LNCaP clone FGC (cell line): ENCODE measurements at places on chromosomes 4 and X.
A peak's percentile ranks its signal among the peaks of the same experiment; 100 is the strongest.

DNA sequence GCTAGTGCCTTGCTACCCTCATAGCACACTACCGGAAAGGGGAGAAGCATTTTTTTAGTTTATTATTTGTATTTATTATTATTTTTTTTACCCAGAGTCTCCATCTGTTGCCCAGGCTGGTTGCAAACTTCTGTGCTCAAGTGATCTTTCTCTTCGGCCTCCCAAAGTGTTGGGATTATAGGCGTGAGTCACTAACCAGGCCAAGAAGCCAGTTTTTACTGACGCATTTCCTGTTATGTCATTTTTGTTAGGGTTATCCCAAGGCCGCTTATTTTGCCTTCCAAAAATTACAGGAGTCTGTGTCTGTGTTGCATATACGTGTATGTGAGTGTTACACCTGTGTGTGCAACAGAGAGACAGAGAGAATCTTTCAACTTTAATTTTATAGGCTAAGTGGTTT is 404.5 kb downstream of the GBA3 start:
- DNase-seq, result no peak

- no peak for DNase-seq
These were observed 69.2 kb downstream of the SRPX start for GRCh38 chrX:38151441-38151840.

DNA sequence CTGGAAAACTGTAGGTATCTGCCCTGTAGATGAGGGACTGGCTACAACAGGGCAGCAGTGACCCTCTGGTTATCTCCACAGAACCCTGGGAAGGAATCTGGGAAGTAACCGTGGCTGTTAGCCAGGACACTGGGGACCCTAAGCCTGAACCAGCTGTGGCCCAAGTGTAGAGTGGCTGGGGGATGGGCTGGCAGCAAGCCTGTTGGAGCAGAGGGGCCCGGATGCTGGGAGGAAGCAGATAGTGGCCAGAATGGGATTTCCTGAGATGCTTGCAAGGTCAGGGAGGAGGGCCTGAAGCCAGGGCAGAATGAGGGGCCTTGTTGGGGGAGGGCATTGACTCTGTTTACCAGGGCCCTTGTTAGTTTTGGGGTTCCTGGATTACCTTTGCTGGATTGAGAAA is 161.0 kb upstream of the EOLA2 start:
- no peak for DNase-seq

DNA sequence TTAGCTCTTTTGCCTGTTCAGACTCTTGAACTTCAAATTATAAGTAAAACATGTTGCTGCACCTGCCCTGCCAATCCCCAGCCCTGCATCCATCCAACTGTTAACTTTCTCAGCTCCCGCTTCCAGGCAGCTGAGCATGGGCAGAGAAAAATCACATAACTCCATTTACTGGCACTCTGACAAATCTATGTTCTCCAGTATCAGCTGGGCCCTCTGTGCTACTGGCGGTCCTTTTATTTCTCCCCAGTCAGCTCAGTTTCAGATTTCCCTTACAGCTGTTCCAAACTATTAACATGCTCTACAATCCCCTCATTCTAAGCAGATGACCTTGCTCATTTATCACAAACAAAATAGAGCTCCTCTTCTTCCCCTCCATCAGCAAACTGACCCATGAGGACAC is 240.4 kb upstream of the TET2 start:
- DNase-seq, result no peak

DNA sequence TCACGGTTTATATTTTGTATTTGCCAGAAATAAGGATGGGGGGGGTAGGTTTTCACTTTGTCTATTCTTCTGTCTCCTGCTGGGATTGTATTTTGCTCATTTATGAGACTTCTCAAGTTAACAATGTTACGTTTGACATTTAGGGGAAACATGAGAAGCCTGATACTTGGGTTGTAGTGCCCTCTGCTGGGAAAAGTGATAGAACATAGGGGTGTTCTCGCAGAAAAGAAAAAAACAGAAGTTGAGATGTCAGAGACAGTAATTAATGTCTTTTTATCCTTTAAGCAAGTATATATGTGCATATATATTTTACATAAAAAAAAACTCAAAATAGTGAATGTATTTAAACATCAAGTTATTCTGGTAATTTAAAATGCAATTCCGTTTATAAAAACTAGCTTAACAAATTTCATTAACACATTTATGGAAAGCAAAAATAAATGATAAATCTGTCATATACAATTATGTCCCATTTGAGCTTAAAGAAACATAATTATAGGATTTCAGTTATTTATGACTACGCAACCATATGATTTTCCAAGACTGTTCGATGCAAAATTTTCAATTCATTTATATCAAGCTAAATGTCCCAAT is 46.0 kb upstream of the TMPRSS11F start:
- peak; percentile 34 for DNase-seq

DNA sequence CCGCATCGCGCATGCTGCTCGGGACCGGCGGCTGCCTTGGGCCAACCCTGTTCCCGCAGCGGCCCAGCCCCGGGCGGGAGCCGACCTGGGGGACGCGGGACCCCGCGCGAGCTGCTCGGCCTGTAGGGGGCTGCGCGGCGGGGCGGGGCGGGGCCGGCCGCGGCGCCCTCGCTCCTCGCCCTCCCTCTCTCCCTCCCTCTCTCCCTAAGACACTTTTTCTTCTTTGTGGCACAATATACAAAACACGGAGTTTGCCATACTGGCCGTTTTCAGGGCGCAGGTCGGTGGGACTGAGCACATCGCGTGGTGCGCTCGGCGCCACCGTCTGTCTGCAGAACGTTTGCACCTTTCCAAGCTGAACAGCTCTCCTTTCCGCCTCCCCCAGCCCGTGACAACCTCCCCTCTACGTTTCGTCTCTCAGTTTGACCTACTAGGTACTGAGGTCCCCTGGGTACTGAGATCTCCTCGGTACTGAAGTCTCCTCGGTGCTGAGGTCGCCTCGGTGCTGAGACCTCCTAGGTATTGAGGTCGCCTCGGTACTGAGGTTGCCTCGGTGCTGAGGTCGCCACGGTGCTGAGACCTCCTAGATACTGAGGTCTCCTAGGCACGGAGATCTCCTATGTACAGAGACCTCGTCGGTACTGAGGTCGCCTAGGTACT is 261.1 kb upstream of the PLCXD1 start:
- no peak for DNase-seq

GRCh38 chr4:134906404-134907023 is 704.9 kb upstream of the PABPC4L start:
- peak; percentile 7 for DNase-seq

DNA sequence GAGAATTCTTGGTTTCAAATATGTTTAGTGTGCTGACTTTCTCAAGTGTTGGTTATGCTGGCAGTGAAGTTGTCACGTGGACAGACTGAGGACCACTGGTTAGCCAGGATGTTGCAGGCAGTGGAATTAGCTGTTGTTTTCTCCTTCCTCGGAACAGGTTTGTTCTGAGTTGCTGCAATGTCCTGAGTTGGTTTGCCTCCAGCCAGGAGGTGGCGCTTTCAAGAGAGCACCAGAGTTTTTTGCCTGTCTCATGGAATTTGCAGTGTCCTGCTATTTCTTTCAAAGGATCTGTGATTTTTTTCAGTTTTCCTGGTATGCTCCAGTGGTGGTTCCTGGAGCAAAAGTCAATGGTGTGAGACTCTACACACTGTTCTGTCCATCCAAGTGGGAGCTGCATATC is 158.1 kb upstream of the CXorf66 start:
- no peak for DNase-seq

DNA sequence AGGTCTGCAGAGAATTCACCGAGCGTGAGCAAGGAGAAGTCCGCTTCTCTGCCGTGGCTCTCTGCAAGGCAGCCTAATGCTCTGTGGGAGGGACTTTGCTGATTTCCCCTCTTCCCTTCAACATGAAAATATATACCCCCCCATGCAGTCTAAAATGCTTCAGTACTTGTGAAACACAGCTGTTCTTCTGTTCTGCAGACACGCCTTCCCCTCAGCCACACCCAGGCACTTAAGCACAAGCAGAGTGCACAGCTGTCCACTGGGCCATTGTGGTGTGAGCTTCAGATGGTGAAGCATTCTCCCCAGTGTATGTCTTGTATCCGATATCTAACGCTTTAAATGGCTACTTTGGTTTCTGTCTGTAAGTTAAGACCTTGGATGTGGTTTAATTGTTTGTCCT is 11.3 kb downstream of the UCHL1 start:
- DNase-seq, result no peak

GRCh38 chrX:96182366-96182765 is 502.3 kb upstream of the DIAPH2 start:
- peak; percentile 19 for DNase-seq

DNA sequence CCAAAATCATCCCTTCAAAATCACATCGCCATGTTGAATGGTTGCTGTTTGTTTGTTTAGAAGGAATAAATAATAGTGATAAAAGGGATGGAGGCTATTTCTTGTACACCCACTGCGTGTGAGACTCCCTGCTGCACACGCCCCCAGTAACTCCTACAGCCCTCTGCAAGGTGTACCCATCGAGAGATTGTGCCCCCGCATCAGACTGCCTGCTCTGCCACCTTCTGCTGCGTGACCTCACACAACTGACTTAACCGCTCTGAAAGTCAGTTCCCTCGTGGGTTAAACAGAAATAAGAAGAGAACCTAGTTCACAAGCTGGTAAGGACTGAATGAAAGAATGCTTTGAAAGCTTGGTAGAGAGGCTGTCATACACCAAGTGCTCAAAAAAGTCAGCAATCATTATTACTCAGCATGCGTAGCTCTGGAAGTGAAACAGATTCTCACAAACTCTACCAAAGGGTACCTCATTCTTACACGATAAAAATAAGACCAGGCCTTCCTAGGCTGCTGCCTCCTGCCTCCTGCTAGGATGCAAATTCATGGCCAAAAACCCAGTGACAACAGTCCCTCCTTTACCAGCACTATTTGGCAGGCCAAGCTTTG is 147.1 kb downstream of the CPEB2 start:
- no peak for DNase-seq

- no peak for DNase-seq
These were observed 3.9 kb downstream of the TMEM33 start for GRCh38 chr4:41939016-41939626.

DNA sequence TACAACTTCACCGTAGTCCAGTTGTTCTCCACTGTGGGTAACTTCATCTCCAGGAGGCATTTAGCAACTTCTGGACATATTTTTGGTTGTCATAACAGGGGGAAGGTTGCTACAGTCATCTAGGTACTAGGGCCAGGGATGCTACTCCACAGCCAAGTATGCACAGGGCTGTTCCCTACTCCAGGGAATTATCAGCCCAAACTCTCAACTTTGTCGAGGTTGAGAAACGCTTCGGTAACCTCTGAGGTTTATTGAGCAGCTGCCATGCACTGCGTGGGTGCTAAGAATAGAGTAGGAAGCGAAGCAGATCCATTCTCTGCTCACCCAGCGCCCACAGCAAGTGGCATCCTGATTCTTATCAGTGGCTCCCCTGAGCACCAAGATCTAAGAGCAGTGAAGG is 8.2 kb downstream of the FGFBP1 start:
- DNase-seq, result no peak

DNA sequence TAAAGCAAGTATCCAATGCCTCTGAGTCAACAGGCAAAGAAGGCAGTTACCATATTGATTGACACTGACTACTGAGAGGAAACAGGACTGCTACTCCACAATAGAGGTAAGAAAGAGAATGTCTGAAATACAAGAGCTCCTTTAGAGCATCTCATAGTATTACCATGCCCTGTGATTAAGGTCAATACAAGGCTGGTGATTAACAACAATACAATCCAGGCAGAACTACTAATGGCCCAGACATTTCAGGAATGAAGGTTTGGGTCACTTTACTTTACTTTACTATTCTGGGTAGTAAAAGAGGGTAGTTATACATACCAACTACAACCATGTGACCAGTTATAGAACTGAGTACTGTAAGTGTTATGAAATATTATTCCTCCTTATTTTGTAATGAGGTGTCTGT is 44.5 kb downstream of the BRWD3 start:
- no peak for DNase-seq

DNA sequence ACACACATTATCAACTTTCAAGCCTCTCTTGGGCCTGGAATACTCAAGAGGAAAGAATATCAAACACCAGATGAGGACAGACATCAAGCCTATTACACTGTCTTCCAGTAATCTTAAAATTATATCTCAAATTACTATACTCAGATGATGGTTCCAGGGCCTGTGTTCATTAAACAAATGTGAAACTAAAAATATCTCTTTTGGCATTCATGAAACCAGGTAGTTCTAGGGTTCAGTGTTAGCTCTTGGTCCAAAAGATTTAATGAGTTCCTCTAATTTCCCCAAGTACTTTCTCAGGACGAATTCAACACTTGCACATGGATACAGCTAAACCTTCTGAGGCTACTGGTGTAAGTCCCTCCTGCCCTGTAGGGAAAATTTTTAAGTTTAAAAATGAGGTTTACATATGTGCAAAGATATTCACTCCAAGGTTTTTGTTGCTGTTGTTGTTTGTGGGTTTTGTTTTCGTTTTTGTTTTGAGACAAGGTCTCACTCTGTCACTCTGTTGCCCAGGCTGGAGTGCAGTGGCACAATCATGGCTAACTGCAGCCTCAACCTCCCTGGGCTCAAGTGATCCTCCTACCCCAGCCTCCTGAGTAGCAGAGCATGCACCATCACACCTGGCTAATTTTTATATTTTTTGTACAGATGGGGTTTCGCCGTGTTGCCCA is 79.4 kb downstream of the USP46 start:
- no peak for DNase-seq

GRCh38 chr4:41418444-41418843 is 119.5 kb upstream of the LIMCH1 start:
- DNase-seq, result peak; percentile 78

DNA sequence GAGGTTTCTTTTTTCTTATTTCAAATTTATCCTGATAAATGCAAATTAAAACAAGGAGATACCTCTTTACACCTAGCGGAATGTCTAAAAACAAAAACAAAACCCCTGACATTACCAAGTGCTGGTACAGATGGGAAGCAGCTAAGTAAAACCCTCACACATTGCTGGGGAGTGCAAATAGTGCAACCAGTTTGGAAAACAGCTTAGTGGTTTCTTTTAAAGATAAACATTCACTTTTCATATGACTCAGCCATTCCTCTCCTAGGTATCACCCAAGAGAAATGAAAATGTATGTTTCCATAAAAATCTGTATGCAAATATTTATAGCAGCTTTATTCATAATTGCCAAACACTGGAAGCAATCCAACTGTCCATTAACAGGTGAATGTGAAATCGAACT is 84.1 kb upstream of the HELT start:
- DNase-seq, result no peak

DNA sequence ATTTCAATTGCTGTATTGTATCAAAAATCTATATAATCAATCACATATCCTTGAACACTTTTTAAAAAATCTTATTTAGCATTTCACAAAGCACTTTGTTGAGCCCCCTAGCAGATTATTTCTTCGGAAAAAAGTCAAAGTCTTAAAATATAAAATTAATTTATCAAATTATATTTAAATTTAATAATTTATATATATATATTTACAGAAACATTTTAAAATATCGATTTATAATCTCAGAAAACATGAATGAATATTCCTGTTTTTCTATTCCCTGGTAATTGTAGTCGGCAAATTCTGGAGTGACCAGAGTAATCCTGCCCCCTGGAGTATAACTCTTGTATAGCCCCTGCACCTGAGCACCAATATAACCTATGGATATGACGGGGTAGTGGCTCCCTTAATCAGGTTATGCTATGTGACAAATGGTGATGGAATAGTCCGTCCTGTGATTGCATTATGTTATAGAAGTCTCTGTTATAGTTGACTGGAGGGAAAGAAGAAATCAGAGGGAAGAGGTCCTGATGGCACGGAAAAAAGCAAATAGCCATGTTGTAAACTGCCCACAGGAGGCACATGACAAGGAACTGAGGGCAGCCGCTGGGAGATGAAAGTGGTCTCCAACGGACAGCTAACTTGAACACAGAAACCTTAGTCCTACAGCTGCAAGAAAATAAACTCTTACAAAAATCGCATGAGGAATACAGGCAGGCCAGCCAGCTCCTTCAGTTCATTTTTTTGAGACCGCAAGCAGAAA is 1092.3 kb downstream of the ARAP2 start:
- DNase-seq, result no peak
